ENCODE measurements at places on chromosomes 7 and 10.

DNA sequence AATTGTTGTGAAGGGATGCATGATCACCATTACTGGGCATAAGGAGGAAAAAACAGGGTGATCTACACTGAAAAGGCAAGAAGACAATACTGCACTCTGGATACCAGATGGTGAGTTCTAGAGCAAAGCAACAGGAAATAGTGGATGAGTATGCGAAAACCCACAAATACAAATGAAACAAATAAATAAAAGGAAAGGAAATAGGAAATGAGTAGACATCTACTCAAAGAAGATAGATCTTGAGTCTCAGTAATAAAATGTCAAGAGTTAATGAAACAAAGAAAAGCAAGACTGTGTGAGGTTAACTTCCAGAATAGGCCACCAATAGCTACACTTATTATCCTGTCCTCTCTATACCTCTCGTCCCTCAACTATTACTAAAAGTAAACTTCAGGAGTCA is 11.7 kb downstream of the ORC5 start:
- no peak for DNase-seq

DNA sequence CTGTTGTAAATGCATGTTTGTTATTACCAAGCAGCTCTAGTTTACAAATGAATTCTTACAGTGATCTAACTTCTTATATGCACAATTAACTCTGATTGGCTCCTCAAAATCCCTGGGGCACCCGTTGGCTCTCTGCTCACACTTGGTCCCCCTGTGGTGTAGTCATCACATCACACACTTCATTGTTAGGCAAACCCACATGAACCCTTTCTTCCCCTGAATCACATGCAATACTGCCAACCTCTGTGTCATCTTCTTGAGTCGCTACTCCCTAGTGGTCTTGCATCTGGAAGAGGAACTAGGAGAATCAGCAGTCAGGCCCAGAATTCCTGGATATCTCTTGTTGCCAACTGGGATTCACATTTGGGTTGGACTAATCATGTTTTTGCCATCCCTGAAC is 73.1 kb downstream of the CD36 start:
- no peak for DNase-seq

- DNase-seq: no peak
These were observed 346.4 kb upstream of the TMEM229A start for GRCh38 chr7:124379296-124379695.

- no peak for DNase-seq
These were observed 794.6 kb upstream of the LRRN3 start for GRCh38 chr7:110296321-110296720.

DNA sequence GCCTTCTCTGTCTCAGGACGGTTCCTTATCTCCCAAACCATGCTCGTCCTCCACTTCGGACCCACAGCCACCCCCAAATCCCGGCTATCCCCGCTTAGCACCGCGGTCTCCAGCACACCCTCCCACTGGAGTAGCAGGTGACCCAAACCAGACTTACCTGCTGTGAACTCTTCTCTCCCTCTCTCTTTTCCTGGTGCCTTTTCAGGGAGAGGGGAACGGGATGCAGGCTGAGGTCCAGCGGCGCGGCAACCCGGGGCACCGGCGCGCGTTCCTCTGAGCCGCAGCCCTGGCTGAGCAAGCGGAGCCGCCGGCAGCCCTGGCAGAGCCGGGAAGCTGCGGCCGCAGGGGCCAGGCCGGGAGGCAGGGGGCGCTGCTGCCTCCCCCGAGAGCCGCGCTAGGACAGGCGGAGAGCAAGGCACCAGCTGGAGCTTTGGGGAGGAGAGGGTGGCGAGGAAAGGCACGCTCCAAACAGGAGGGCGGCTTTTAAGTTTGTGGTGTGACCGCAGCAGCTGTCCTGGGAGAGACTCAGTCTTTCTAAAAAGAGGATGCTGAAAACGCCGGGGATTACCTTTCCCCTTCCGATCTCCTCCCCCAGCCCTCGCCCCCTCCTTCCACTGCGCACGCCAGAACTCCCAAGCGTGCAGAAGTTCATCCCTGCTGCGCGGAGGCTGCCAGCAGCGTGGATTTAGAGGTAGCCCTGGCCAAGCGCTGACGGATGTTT is at the start of gene SEMA3D:
SEMA3D (minus strand) TSS at position 536 of the 721 bp plus-strand sequence. CDS start 65,165 bp downstream, outside the sequence.
- peak; percentile 49 for DNase-seq

DNA sequence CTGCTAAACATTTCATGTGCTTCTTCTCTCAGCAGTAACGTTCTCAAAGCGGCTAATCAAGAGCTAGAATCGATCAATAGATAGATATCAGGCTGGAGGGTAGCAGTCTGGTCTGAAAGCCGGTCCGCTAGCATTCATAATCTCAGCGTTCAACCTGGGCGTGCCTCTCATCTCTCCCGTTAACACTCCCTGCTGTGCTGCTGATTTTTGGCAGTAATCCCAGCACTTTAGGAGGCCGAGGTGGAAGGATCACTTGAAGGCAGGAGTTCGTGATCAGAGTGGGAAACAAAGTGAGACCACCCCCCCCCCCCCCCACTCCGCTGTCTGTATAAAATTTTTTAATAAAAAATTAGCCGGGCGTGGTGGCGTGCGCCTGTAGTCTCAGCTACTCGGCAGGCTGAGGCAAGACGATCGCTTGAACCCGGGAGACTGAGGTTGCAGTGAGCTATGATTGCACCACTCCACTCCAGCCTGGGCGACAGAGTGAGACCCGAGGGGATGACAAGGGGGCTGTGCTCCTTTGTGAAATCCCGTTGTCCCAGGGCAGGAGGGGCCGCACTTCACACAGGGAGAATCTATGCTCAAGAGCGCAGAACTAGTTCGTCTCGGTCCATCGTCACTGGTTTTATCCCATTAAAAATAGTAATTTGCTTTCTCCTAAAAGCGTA is 624 bp upstream of the CEP55 start:
- DNase-seq: peak; percentile 34

DNA sequence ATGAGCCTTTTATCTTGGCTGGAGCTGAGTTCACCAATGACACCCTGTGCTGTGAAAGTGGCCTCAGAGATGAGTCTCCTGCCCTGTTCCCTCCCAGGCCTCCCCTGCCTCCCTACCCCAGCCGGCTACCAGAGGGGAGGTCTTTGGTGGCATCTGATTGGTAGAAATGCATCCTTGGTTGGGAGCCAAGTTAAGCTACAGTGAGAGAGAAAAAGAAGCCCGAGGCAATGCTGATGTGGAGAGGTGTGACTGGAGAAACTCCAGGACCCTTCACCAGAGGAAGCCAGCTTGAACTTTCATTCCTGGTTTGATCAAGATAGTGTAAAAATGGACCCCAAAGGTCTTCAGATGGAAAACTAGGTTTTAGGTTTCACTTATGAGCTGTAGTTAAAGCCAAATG is 191.1 kb upstream of the TCF7L2 start:
- DNase-seq: no peak

DNA sequence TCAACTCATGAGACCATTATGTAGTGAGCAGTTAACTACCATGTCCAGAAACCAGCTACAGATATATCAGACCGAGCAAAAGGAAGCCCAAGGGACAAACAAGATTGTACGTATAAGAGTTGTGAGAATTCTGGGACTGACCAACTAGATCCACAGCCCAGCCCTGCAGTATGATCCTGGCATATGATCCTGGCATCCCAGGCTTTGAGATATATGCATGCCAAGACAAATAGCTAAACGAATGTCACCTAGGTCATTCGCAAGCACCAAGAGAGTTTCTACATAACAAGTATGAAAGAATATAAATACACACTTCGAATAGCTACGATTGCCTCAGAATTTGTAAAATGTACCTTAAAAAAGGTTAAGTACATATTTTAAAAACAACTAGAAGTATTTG is 56.4 kb upstream of the PMPCB start:
- DNase-seq: no peak

DNA sequence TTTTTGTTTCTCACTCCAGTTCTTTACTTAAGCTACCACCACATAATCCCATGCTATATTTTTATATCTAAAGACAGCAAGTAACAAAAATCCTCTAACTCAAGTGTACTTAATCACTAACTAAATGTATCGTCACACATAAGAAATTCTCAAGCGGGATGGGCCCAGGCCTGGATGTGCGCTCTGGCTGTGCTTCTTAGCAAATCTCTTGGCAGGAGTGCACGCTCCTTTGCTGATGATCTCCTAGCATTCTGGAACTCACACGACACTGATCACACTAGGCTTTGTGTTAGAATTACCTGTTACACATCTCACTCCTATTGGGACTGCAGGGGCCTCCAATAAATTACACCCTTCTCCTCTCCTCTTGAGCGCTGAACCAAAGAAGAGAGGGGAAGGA is 46.7 kb upstream of the CALD1 start:
- no peak for DNase-seq

DNA sequence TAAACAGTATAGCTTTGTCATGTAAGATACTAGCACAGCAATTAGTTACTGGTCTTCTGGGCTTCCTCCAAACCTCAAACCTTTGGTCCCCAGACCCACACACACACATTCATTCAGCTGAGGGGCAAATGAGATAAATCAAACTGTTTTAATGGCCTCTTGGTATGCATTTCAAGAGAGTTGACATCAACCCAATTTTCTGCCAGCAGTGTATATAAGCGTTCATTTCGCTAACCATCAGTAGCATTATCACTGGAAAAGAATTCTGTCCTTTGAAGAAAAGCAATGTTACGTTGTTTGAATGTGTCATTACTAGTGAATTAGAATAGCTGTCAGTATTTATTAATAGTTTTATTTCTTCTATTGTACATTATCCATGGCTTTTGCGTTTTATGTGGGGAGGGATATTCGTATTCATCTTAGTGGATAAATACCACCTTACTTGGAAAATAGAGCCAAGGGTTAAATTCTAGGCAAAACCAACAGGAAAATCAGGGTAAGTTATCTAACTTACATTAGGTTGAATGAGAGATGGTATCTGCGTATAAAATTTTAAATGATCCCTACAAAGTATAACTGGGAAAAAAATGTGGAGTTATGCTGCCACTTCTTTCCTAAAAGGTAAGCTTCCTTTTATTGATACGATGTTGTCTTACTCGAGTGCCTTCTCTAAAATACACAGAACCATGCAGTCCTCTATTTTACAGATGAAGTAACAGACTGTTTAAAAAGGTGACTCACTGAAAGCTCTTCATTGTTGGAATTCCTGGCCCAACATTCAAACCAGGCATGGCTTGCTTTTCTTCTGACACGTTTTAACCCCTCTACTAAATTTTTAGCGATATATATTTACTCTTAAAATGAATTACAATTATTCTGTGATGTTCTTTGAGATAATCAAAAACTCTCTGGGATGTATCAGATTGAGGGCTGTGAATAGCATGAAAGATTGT is 2.0 kb upstream of the ZMYND11 start:
- DNase-seq: no peak

GRCh38 chr7:39623732-39624441 is 515 bp downstream of the RALA start:
- no peak for DNase-seq

DNA sequence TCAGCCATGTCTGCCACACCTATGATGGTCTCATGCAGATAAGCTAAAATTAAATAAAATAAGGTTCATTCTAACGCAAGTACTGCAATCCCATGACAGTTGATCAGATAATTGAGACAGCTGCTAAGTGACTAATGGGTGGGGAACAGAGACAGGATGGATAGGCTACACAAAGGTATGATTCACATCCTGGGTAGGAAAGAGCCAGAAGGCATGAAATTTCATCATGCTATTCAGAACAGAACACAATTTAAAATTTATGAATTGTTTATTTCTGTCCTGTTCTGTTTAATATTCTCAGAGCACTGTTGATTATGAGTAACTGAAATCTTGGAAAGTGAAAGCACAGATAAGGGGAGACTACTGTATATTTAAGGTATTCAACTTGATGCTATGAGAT is 381.8 kb upstream of the SORCS1 start:
- DNase-seq: no peak

DNA sequence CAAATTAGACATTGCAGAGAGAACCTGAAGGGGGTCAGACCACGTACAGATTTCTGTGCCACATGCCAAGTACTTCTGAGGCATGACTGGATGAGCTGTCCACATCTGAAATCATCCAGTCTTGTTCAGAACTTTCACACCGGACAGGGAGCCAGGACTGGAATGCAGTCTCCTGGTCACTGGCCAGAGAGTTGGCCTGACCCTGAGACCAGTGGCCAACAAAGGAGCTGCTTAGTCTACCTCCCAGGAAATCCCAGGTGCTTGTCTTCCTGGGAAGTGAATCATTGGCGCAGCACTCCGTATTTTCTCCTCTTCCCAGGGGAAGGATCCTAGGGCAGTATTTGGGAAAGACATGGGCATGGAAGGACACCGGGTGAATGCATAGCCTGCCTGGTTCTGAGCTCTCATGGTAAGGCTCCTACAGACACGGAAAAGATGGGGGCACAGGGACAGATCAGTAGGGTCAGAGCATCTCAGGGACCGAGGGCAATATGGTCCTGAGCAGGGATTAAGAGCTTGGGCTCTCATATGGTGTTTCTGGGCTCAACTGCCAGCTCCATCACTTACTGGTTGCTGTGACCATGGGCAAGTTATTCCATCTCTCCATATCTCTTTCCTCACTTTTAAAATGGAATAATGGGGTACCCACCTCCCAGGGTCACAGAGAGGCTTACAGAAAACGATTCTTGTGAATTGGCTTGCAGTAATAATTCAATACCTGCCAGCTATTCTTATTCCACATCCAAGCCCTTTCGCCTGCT is 1.3 kb upstream of the SCD start:
- DNase-seq: no peak

- DNase-seq: no peak
These were observed 224.3 kb downstream of the THSD7A start for GRCh38 chr7:11607686-11608085.

DNA sequence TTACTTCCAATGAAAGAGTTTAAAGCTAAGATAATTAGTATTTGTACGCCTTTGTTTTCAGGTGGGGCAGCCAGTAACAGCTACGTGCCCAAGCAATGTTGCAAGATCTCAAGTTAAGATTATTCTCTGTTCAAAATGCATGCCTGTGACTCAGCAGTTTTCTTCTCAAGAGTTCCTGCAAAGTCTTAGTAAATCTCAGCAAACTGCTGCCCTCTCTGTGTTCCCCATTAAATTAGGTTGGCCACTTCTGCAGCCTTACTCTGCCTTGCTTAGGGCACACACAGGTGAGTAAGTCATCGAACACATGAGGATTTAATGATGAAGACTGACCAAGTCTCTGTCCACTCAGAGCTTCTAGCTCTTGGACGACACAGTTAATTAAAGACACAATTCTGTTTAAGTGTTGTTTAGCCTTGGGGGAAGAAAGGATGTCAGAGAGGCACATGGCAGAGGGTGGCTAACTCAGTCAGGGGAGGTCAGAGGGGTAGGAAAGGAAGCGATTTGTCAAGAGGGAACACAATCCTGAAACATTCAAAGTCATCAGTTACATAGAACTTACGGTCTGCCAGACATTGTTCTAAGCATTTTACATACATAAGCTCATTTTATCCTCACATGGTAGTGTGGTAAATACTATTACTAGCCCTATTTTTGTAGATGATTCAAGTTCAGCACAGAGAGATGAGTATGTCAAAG is 20.2 kb upstream of the SLC35G1 start:
- DNase-seq: no peak

Data from NCI-H1436 (cell line).